ENCODE measurements at places on chromosomes 1 and 21.
A peak's percentile ranks its signal among the peaks of the same experiment; 100 is the strongest.

DNA sequence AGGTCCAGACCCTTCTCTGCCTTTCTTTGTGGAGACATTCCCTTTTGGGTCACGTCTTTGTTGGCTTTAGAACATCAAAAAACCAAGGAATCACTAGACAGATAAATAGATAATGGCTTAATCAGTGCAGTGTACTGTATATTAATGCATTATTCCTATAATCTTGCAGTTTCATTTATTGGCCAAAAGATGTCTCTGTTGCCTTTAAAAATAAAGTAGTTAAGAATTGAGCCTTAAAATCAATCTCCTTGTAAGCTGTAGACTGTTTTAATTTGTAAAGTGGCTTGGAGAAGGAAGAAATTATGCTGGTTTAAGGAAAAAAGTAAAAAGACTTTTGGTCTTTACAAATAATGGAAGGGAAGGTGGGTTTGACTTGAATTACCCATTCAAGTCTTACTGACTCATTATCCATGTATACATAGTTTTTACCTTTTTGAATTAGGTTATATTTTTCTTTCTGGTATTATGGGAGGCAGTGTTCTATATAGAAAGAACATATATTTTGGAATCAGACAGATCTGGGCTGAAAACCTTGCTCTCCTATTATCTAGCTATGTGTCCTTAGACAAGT lies 84.6 kb downstream of the VPS13D start:
- DNase-seq = no peak

DNA sequence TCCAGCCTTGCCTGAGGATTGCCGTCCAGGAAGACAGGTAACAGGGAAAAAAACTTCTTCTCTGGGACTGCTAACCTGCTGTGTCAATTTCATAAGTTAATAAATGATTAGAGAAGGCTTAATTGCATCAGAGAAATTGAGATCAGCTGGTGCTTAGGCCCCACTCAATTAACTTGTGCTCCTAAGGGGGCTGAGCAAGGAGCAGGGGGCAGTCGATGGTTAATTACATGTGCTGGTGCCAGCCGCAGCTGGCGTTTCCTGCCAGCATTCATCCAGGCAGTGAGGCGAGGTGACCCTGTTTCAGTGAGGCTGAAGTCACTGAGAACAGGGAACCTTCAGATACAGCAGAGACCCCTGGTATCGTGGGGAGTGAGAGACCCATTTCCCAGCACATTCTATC lies 60.0 kb downstream of the FAM163A start:
- DNase-seq = no peak

DNA sequence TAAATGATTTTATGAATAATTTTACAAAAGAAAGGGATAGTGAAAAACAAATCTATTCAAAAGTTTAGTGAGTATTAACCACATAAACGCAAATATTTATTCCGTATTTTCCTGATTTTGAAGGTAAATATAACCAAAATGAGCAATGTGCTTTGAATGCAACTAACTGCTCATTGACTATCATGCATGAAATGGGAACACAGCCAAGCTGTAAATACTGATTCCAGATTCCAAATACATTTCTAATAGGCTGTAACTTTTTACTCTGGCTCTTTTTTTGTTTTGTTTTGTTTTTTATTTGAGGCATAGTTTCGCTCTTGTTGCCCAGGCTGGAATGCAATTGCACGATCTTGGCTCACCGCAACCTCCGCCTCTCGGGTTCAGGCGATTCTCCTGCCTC lies 41.8 kb downstream of the SELENOF start:
- peak; percentile 1 for DNase-seq

DNA sequence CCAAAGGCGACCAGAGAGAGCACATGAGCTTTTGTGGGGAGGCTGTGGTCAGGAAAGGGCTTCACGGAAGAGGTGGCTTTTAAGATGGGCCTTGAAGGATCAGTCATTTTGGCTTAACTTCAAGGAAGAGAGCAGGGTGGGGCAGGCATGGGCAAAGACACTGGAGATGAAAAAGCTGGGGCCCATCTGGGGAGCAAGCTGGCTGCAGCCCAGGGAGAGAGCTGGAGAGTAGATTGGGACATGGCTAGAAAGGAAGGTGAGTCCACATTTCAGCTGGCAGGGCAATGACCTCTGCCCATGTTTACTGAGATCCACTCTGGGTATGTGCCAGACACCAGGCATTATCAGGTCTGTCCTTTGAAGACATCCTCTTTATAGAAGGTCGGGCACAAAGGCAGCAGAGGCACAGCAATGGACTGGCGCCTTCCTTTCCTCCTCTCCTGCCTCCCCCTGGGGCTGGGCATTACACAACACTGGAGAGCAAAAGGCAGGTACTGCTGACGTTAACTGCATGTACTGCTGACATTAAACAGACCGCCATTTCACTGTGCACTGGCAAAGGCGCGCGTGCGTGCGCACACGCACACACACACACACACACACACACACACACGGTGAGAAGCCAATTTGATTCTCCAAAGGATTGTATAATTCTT lies 2.2 kb upstream of the UBXN10 start:
- no peak for DNase-seq

DNA sequence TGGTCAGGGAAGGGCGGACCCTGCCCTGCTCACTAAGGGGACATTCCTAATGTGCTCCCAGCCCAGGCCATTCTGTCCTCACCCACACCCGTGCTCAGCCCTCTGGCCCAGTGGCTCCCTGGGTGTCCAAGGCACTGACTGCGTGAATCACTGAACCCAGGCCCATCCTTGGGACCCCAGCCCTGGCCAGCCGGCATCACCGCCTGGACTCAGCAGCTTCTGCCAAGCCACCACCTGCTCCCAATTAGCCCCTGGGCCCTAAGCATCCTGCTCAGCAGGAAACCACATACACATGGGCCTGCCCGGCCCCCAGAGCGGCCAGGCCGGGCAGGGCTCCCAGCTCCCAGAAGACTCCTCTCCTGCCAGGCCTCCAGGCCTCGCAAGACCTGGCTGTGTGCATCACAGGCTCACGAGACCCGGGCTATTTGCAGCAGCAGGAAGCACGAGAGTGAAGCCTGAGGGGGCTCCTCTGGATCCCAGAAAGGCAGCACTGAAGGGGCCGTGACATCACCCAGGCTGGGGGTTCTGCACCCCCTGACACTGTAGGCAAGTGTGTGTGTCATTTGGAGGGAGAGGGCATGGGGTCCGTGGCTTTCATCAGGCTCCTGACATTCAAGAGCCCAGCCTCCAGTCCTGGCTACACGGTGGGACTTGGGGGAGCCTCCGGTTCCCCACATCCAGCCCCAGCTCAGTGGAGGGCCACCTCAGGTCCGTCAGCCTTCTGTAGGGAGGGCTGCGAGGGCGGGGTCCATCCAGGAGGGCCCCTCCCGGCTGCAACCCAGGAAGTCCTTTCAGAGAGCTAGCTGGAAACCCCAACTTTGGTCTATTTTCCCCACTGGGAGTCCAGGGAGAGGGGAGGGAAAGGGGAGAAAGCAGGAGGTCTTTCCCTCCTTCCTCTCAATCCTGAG lies 1.6 kb downstream of the MFAP2 start:
- DNase-seq = no peak

DNA sequence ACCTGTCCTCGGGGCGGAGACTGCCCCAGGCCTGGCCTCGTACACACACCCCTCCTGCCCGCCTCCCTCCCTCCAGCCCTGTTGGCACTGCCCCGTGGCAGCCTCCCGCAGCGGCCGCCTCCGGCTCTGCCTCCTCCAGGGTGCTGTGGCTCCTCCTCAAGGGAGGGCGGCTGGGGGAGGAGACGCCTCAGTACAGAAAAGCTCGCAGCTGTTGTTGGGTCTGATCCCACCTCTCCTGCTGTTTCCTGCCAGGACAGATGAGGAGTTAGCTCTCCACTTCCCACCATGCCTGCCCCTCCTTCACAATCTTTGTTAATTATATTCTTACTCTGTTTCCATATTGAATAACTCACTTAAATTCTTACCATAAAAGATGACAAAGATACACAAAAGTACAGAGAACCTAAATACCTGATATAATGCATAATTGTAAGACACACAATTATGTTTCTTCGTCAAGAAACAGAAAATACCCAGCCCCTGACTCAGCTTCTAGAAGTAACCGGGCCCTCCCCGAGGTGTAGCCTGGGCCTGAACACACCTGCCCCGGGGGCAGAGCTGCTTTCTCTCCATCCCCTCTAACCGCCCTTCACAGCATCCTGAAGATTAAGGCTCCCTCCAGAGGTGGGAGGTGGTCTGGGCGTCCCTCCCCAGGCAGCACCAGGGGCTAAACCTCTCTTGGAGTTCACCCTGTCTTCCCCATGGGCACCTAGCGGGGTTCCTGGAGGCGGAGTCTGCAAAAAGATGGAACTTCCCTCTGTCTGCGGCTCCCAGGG lies 30.6 kb upstream of the COL6A1 start:
- peak; percentile 55 for DNase-seq

DNA sequence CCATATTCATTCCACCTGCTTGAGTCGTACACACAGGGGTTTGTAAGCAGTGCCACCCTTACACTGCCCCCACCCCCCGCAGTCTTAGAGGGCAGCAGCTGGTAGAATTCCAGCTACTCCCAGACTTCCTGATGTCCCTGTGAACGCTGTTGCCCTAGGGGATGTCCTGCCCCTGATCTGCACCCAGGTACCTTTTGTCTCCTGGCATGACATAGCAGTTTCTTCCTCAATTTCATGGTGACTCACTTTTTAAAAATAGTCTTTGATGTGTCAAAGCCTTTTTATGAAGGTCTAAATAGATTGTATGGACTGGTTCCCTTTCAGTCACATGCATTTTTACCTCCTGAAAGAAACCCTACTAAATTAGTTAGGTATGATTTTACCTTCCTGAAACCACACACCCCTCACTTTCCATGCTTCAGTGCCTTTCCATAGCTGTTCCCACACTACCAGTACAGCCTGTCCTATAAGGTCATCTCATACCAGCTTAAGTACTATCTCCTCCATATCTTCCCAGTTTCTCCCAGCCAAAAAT lies 76.4 kb downstream of the ST3GAL3 start:
- peak; percentile 19 for DNase-seq

- DNase-seq = no peak
These were observed 7.0 kb upstream of the CDK11B start for GRCh38 chr1:1665815-1666251.

- DNase-seq = no peak
These were observed 1.9 kb downstream of the BSDC1 start for GRCh38 chr1:32392325-32392724.

- no peak for DNase-seq
These were observed 5.6 kb downstream of the RORC start for GRCh38 chr1:151825751-151826660.

DNA sequence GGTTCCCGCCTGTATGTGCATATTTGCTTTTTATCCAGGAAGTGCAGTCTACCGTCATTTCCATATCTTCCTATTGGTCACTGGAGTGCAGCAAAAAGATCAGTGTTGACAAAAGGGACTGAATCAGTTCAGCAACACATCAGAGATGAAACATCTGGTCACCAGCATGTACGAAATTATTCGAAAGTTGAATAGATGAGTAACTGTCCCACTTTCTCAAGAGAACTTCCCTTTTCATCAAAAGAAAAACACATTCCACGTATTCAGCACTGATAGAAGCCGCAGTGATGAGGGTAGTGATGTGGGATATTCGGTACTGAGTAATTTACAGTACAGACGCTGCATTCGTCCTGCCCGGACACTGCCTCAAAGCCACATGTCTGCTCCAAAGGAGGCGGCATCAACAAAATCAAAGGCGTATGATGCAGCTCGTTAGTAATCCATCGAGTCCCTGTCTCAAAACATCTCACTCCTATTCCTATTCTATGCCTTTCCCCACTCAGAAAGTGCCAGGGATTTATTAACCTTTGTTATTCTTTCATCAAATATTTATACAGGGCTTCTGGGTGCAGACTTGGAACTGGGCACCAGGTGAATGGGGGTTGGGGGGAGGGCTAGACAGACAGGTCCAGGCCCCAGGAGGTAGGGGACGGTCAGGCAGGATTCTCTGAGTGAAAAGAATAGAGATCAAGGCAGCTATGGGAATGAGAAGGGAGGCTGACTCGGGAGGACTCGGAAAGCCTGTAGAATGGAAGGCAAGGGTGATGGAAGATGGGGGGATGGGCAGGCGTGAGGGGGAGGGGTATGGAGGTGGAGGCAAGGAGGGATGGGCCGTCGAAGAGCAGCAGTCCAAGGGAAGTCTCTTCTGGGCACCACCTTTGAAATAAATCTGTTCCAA lies 79.5 kb upstream of the SLC45A1 start:
- no peak for DNase-seq

DNA sequence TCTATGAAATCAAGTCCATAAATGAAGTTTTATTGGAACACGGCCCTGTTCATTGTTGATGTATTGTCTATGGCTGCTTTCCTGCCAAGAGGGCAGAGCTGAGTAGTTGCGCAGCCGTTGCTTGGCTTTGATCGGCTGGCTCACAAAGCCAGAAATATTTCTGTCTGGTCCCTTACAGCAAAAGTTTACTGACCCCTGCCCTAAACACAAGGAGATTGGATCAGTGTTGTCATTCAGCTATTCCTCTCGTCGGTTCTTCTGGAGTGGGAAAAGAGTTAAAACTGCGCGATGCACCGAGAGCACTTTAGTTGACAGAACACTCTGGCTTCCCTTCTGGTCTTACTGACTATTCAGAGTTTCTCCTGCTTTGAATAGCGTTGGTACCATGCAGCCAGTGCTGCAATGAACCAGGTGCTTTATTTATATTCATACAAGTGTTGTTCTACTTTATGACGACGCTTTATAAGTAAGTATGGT lies 868 bp downstream of the ZBTB40 start:
- DNase-seq = peak; percentile 45

GRCh38 chr1:83058327-83058726 lies 940.6 kb downstream of the TTLL7 start:
- DNase-seq = no peak

DNA sequence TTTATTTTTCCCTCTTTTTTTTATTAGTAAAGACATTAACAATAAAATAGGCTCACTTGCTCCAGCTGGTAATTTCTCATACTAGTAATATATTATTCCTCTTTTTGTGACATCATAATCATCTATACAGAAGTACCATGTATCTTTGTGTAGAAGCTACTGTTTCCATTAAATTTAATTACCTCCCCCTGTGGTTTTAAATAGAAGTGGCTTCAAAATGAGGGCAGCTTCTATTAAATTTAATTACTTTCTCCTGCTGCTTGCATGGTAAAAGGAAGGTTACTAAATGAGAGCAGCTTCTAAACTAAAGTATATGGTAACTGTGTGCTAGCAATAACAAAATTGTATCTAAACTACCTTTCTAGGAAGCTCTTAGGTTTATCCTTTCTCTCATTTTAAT lies 94.0 kb downstream of the DPYD start:
- DNase-seq = no peak

DNA sequence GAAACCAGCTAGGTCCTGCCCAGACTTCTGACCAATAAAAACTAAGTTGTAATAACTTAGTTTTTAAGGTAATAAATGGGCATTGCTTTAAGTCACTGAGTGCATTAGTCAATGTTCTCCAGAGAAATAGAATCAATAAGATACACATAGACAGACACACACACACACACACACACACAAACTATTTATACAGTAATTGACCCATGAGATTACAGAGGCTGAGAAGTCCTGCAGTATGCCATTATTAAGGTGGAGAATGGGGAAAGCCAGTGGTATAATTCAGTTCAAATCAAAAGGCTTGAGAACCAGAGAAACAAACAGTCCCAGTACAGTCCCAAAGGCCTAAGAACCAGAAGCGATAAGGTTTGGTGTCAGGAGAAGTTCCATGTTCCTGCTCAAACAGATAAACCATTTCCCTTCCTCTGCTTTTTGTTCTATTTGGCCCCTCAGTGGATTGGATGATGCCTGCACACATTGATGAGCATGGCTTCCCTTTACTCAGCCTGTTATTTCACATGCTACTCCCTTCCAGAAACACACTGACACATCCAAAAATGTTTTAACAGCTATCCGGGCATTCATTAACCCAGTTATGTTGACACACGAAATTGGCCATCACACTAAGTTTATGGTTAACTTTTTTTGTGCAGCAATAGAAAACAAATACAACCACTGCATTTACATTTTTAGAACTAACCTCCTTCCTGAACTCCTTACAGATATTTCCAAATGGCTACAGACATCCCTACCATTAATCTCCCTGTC lies 828.2 kb upstream of the NCAM2 start:
- DNase-seq = no peak

Data from NCI-H345 (cell line).